ENCODE measurements at places on chromosomes 11 and 22.

DNA sequence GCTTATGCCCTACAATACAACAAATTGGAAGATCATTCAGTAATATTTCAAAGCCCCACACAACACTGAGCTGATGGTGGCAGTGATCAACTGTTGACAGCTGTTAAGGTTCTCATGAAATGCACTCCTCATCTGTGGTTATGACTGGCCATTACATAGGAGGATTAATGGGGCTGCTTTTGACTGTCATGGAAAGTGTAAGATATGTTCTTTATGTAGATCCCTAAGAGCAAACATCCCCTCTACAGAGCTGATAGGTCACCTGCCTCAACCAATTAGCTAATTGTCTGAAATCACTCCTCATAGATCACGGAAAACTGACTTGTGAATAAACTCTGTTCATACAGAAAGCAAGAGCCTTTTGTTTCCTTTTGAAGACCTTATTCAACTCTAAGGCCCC is 78.1 kb downstream of the GAB2 start:
- no peak for DNase-seq

DNA sequence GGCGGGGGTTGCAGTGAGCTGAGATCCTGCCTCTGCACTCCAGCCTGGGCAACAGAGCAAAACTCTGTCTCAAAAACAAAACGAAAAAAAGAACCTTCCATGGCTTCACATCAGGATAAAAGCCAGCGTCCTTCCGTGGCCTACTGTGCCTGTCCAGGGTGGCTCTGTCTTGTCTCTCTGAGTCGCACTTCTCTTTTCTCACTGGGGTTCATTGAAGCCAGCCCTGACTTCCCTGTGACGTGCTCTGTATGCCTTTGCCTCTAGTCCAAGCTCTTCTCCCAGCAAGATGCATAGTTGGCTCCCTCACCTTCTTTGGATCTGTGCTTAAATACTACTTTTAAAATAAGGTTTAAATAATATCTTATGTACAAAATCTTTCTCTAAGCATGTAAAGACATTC is 11.6 kb downstream of the ATXN10 start:
- no peak for DNase-seq

DNA sequence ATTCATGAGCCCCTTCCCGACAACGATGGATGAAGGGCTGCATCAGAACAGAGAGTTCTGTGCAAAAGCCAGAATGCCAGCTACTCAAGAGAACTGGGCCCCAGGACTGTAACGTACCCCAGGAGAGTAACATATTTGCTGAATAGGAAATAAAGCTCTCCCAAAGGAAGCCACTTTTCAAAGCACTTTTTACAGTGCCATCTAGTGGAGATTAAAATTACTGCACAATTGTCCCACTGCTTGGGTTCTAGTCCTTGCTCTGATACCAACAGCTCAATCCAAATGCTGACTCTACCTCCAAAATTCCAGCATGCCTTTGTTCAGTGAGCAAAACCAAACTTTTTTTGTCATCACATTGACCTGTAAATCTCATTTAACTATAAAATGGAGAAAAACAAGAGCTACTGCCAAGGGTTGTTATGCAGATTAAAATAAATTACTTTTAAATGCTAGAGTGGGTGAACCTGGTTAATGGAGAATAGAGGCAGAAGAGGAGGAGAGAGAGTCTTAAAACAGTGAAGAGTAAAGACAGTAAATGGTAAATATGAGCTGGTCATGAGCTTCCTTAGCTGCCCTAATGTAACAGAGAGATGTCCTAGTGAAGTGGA is 87.6 kb upstream of the FSHB start:
- no peak for DNase-seq

- DNase-seq: no peak
Observed at GRCh38 chr11:12137938-12138731, 27.7 kb downstream of the MICAL2 start.

- DNase-seq: no peak
Observed at GRCh38 chr11:76802621-76803020, 19.5 kb downstream of the TSKU start.

GRCh38 chr11:8801121-8801520 is 109.9 kb upstream of the AKIP1 start:
- no peak for DNase-seq

- DNase-seq: no peak
Observed at GRCh38 chr11:69444381-69445130, 36.9 kb upstream of the LINC01488 start.

DNA sequence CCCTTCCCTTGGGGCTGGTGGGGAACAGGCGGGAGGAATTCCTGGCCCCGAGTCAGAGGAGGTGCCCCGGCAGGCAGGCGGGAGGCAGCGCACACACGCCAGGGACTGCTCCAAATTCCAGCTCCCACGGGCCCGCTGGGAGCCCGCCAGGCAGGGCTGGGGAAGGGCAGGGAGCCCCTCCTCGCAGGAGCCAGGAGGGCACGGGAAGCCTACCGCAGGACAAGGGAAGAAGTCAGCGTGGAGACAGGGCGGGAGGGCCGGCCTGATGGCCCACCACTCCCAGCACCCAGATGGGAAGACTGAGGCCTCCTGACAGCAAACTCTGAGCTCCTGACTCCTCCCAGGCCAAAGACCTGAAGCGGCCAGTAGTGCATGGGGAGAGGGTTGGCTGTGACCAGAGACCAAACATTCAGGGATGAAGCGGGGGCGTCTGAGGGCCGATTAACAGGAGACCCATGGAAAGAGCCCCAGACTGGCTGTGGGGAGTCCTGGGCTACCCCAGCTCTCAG is 22.4 kb downstream of the RPL3 start:
- no peak for DNase-seq

GRCh38 chr11:27839226-27839913 is 139.1 kb upstream of the BDNF start:
- no peak for DNase-seq

- no peak for DNase-seq
Observed at GRCh38 chr22:31235081-31235480, 23.0 kb downstream of the LIMK2 start.

GRCh38 chr22:49070501-49070900 is 757.2 kb downstream of the BRD1 start:
- no peak for DNase-seq

- DNase-seq: no peak
Observed at GRCh38 chr11:92278791-92279433, 54.3 kb downstream of the FAT3 start.

- DNase-seq: no peak
Observed at GRCh38 chr11:16352707-16353106, 3.6 kb downstream of the SOX6 start.

DNA sequence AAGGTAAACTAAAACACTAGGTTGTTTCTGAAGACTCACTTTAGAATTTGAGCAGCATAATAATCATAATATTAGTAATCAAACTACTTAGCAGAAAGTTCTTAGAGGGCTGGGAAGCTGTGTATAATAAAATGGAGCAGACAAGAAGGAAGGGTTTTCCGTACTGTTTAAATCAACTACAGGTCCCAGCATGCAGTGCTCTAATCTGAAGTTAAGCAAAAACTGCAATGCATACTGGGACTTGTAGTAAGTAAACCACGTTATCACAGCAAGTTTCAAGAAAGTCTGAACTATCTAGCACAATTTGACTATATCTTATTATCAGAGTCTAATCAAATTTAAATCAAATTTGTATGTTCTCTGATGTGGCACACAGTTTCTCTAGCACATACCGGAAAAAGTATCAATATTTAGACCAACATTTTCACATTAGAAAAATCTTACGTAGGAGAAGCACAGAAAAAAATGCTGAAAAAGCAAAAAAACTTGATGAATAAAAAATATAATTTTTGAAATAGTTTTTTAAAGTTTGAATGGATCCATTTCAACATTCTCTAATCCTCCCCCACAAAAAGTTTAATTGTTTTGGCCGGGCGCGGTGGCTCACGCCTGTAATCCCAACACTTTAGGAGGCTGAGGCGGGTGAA is 8.2 kb downstream of the PHF21A start:
- no peak for DNase-seq

GRCh38 chr22:50479721-50480120 is 1.6 kb upstream of the ADM2 start:
- DNase-seq: no peak

DNA sequence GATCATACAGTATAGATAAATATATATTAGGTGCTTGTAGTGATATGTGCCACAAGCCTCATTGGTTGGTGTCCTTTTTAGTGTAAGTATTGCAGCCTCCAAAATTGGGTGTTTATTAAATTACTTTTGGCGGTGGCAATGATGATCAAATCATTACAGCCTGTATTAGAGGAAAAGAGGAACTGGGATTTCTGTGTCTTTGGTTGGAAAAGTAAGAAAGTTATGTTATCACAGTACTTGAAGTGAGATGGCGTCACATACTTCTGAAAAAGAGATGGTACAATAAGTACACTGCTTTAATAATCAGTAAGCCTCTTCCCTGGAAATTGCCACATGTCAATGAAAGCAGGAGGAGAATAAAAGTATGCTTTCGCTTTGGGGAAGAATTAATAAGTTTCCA is 523 bp upstream of the MPZL3 start:
- DNase-seq: no peak

DNA sequence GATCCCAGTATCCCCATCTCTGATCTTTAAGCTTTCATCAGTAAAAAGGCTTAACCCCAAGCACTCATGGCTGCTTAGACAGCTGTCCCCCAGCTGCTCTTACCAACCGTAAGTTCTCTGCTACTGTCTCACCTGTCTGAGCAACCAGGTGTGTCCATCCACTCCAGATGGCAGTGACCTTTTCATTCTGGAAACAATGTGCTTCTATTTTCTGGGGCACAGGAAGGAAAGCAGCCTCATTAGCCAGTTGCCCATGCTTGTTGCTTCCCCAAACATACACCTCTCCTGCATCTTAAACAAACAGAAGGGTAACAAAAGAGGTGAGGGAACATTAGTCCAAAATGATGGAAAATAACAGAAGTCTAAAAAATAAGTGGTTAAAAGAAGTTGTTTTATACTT is 24.4 kb downstream of the SERGEF start:
- DNase-seq: no peak

GRCh38 chr11:128767591-128768001 is 73.7 kb downstream of the FLI1 start:
- DNase-seq: no peak

DNA sequence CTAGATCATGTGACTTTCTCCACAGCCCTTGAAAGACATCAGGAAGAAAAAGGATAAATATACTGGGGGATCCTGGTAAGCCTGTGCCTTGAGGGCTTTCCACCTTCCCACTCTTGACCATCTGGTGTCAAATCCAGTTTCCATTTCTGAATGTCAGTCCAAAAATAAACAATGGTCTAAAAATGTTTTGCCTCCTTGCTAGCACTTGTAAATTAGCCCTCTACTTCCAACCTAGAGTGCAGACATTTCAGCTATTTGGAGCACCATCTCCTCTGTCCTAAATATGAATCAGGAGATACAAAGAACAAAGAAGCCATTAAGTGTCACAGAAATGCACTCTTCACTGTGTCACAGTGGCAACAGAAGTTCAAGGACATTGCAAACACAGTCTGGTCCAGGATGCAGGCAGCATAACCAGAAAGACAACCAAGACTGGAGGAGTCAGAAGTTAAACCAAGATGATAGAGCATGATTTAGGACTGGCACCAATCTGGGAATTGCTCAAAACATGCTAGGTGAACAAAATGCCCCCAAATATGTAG is 88.1 kb downstream of the CCDC34 start:
- no peak for DNase-seq

DNA sequence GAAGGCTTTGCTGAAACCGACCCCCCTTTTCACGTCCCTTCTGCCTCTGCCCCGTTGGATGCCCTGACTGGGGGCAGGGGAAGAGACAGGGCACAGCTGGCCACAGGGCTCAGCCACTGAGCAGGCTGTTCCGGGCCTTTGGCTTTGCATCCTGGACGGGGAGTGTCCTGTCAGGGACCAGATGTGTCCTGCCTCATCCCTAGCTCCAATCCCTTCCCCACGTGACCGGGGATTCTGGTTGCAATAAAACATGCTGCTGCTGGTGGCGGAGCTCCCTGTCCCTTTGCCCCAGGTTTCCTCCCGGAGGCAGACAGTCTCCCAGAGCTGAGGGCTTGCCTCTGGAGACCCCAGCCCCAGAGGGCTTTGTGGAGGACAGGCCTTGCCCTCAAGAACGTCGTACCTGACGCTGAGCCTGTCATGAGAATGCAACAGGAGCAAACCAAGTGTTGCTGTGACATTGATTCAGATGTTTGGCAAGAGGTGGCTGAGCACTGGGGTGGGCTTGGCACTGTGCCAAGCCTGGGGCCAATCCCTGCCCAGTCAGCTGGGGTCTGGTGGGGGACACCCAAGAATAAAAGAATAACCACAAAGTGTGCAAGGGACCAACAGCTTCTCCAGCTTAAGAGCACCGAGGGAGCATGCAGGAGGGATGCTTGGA is 7.3 kb downstream of the CDC42EP2 start:
- DNase-seq: no peak

- DNase-seq: no peak
Observed at GRCh38 chr11:116267146-116267545, 505.6 kb downstream of the BUD13 start.

DNA sequence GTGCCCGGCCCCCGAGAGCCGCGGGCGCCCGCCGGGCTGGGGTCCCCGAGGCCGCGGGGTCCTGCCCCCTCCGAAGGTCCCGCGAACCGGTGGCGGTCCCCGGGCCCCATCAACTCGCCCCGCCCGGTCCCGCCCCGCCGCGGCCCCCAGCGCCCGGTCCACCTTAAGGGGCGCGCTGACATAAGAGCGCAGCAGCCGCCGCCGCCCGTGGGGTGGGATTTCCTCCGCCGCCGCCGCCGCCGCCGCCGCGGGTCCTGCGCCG is at the start of gene ZDHHC8:
Gene ZDHHC8 (plus strand): TSS at position 208 of the 262 bp plus-strand sequence. CDS start 144 bp downstream, outside the sequence.
- no peak for DNase-seq

GRCh38 chr11:126407101-126407521 is 51.6 kb downstream of the ST3GAL4 start:
- DNase-seq: no peak

- no peak for DNase-seq
Observed at GRCh38 chr11:122516686-122517085, 138.8 kb upstream of the UBASH3B start.

DNA sequence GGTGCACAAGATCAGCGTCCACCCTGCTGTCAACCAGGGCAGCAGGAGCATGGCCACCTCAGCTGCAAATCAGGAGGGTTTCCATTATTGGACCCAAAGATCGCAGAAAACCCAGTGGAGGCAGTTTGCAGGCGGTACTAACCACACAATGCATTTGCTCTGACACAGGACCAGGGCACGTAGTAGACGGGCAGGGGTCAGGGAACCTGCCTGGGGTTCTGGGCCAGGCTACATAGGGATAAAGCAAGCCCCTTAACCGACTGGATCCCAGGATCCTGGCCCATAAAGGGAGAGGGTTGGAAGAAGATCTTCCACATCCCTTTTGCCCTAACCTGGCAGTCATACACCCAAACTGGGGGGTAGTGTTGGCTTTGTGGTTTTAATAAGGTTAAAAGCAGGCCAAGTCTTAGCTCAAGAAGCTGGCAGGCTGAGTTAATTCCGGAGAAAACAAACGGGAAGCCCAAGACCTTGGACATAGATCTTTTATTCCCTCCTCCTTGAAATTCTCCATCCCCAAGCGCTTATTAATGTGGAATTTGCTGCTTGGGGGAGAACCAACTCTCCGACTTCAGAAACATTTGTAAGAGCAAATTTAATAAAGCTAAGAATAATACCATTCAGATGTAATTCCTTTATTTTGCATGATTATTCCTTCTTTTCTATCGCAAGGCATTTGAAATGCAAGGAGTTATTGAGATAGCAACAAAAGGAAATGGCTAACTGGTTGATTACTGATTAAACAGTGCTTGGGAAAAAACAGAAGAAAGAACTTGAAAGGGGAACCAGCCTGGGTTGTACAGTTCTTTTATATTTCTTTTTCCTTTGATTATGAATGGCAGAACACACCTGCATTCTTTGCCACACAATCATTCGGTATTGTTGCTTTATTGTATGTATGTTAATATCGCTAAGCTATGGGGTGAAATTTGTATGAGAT is 6.3 kb upstream of the ARHGAP8 start:
- DNase-seq: no peak
